ENCODE measurements at places on chromosomes 3 and 15.
A peak's percentile ranks its signal among the peaks of the same experiment; 100 is the strongest.

GRCh38 chr15:73697033-73697467 lies 12.9 kb downstream of the CD276 start:
- DNase-seq, result peak; percentile 37

GRCh38 chr3:135736740-135737139 lies 228.8 kb upstream of the PPP2R3A start:
- DNase-seq, result no peak

GRCh38 chr15:99305761-99306505 lies 54.7 kb downstream of the LRRC28 start:
- DNase-seq, result no peak

GRCh38 chr3:112338021-112338726 lies 5.2 kb downstream of the CD200 start:
- no peak for DNase-seq

- DNase-seq, result no peak
These were observed 319.8 kb upstream of the LRRFIP2 start for GRCh38 chr3:37494216-37494615.

- DNase-seq, result no peak
These were observed 18.1 kb downstream of the DAZL start for GRCh38 chr3:16587047-16587680.

DNA sequence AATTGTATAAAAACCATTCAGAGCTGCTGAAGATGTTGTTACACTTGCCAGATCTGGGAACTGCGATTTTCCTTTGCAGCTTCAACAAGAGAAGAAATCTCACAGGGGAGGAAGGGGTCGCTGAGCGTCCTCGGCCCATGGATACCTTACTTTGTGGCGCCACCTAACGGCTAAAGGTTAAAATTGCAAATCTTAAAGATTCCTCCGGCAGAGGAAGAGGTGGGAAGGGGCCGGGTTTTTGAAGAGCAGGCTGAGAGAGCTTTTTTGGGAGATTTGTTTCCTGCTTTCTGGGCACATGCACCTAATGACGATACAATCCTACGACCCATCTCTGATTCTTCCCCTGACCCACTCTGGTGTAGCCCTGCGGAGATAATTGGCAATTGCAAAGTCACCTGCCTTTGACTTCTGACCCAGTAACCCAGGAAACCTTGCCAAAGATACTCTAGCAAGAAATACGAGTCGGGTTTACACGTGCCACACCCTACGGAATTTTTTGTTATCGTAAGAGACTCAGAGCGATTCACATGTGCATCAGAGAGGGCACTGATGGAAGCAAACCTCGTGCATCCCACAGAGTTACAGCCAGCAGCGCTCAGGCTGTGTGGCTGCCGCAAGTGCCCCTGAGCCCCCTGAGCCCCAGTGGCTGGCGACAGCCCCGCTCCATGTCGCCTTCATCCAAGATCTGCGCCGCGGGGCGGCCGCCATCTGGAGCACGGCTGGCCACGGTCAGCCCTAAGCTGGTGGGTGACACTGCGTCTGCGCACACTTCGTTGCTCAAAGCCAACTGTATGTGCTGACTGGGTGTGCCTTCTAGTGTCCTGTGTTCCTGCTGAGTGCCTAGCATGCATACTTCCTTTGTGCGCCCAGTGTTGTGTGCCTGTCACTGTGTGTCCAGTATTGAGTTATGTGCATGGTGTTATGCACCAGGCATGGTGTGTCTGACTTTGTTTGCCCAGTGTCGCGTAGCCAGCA lies 55.2 kb upstream of the CHRNA7 start:
- no peak for DNase-seq

DNA sequence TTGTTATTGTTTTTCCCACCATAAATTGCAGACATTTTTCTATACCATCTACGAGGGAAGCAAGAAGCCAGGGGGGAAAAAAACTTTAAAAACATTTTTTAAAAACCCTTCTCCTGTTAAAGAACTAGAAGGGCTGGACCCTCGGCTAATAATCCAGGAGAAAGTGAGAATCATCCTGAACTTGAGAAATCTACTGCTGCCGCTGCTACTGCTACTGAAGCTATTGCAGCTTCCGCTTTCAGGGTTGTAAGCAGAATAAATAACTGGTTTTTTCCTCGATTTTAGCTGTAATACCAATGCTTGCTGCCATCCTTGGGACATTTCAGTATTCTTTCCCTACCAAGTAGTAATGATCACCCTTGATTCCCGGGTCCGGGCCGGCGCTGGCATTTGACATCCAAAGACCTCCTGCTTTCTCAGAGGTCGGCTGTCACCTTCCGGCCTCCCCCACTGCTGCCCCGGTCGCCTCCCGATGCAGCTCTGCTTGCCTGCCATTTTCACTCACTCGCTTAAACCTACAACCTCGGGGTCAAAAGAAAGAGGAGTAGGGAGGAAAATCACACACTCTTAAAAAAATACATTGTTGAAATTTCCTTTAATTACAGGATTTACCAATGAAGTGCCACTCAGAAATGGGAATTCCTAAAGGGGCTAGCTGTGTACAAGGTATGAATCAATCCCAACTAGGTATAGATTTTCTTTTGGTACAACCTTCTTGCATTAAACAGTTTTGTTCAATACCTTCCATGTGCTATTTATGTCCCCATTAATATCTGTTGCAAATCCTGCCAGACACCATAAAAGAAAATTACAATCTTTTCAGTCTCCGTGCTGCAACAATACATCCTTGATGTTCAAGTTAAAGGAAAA lies 674 bp upstream of the MECOM start:
- no peak for DNase-seq

DNA sequence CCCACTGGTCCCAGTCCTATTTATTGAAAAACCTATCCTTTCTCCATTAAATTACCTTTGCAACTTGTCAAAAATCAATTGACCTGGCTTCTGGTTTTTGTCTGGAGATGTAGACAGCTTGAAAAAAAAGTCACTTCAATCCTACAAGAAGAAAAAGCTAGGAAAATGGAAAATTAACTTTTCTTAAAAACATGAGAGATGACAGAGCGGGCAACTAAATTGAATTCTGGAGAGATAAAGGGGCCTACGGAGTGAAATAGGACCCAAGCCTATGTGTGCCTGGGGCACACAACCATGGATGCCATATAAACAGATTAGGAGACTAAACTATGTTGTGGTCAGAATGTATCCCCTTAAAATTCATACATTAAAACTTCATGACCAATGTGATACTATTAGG lies 363.3 kb upstream of the SLCO3A1 start:
- no peak for DNase-seq

DNA sequence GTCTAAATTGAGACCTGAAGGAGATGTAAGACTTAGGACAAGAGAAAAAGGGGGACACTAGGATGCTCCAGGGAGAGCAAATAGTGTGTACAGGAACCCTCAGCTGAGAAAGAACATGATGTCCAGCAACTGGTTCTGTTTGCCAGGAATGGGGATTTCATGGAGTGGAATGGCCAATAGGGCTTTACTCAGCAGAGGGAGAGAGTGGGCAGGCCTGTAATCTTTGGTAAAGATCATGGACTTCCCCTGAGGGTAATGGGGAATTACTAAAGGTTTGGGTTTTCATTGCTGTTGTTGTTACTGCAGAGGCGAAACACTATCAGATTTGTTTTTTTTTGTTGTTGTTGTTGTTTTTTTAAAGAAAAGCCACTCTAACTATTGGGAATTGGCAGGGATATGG lies 99.0 kb downstream of the SCN11A start:
- DNase-seq, result no peak

GRCh38 chr15:52104532-52105004 lies 8.0 kb downstream of the BCL2L10 start:
- no peak for DNase-seq

DNA sequence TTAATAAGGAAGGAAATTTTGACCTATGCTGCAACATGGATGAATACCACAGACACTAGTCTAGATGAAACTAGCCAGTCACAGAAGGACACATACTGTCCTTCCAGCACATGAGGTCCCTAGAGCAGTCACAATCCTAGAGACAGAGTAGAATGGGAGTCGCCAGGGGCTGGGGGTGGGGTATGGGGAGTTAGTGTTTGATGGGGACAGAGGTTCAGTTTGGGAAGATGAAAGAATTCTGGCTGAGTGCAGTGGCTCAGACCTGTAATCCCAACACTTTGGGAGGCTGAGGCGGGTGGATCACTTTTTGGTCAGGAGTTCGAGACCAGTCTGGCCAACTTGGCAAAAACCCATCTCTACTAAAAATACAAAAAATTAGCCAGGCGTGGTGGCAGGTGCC lies 99.2 kb downstream of the TPRA1 start:
- DNase-seq, result no peak

DNA sequence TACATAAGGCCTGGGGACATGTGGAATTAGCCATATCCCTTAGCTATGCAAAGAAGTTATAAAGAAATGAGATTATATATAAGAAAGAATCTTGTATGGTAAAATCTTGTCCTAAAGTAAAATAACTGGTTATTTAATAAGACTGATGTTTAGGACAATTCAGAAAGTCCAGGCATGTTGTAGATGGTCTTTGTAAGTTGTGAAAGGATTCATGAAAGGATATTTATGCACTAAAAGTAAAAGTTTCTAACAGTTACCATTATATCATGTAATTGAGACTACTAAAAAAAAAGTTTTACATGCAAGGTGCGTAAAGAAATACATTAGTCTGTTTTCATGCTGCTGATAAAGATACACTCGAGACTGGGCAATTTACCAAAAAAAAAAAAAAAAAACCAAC lies 146.3 kb downstream of the FMN1 start:
- no peak for DNase-seq

- no peak for DNase-seq
These were observed 163.0 kb upstream of the TMCO5A start for GRCh38 chr15:37771465-37771864.

- DNase-seq, result no peak
These were observed 737.7 kb upstream of the ALCAM start for GRCh38 chr3:104629038-104629437.

DNA sequence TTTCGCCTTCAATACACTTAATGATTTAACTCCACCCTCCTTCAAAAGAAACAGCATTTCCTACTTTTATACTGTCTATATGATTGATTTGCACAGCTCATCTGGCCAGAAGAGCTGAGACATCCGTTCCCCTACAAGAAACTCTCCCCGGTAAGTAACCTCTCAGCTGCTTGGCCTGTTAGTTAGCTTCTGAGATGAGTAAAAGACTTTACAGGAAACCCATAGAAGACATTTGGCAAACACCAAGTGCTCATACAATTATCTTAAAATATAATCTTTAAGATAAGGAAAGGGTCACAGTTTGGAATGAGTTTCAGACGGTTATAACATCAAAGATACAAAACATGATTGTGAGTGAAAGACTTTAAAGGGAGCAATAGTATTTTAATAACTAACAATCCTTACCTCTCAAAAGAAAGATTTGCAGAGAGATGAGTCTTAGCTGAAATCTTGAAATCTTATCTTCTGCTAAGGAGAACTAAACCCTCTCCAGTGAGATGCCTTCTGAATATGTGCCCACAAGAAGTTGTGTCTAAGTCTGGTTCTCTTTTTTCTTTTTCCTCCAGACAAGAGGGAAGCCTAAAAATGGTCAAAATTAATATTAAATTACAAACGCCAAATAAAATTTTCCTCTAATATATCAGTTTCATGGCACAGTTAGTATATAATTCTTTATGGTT lies at the start of gene CCR5:
TSS of gene CCR5 (plus strand) at position 108 of the 680 bp plus-strand sequence. CDS start 1,957 bp downstream, outside the sequence.
- no peak for DNase-seq

GRCh38 chr3:61451841-61452240 lies 109.5 kb upstream of the PTPRG start:
- no peak for DNase-seq

DNA sequence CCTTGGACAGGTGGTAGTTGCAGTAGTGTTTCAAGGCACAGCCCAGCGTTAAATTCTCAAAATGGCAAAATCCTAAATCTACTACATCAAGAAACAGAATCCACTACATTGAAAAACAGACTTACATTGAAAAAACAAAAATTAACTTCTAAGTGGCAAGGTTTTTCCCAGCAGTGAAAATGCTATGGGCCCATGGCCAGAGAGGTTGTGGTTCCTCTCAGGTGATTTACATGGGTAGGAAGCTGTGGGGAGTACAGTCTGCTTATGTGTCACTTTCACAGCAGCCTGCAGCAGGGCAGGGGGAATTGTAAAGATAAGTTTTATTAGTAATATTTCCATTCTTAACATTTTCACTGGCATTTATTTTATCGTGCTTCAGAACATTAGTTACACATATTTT lies 24.9 kb downstream of the TTC14 start:
- no peak for DNase-seq

DNA sequence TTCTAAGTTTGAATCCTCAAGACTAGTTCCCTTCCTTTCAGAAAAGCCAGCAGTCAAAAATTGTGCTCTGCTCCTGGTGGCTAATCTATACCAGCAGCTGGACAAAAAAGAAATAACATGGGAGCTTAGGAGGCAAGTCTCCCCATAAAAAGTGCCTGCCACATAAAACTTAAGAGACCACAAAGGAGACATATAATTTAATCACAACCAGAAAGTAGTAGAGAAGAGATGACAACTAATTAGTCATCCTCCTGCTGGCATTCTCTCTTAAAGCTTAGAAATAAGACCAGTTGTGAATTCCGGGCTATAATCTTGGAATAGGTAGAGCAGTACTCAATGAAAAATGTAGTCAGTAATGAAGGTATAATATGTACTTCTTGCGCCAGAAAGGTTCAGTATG lies 20.2 kb upstream of the IMPG2 start:
- no peak for DNase-seq

DNA sequence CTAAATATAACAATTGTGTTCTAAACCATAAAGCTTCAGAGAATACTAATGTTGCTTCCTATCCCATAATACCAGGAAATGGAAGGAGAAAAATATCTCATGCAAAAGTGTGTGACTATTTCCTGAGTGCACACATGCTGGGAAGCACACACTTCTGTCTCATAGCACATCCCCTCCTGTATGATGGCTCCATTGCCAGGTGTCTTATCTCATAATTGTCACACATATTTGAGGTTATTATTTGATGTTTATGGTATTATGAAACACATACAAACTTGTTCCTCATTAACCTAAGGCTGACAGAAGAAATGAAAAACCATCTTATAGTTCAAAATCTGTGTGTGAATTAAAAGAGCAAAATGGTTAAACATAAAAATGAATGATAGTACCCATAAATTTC lies 65.4 kb downstream of the SERP1 start:
- no peak for DNase-seq

GRCh38 chr3:194824100-194824499 lies 138.4 kb downstream of the FAM43A start:
- no peak for DNase-seq

DNA sequence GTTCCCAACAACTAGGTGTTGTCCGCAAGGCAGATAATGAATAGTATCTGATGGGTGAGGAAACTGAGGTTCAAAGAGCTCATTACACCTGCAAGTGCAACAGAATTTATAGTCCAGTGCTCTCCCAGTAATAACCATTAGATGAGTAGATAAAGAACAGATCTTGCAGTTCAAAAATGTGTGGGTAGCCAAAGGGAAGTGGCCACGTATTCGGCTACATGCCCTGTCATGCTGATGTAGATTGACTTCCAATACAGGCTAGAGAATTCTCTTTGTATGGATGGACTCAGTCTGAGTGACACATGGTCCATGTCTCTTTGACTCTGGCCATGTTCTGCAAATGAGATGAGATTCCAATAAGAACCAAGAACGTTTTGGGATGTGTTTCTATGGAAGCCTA lies 187.9 kb upstream of the LPP start:
- DNase-seq, result no peak

- DNase-seq, result no peak
These were observed 39.4 kb upstream of the RASA2 start for GRCh38 chr3:141447383-141447782.

GRCh38 chr3:124032311-124032880 lies 40.5 kb upstream of the ROPN1 start:
- DNase-seq, result no peak

GRCh38 chr3:27708250-27708649 lies 13.9 kb downstream of the EOMES start:
- no peak for DNase-seq

GRCh38 chr3:84547971-84548970 lies 410.5 kb upstream of the CADM2 start:
- DNase-seq, result no peak

Measured in stimulated activated CD4-positive, alpha-beta T cell treated with anti-CD3 and anti-CD28 coated beads, Interleukin-1b, Interleukin-23, amount 100 ng/mL, for 1 hour (primary cell).